ENCODE measurements at places on chromosomes 4 and X. TPM values are rescaled to one million over a fixed set of nuclear protein-coding genes. Genes with fewer than 3 reads are reported as not detected.

Gene TLR6
- 64.7 TPM for total RNA-seq

DNA sequence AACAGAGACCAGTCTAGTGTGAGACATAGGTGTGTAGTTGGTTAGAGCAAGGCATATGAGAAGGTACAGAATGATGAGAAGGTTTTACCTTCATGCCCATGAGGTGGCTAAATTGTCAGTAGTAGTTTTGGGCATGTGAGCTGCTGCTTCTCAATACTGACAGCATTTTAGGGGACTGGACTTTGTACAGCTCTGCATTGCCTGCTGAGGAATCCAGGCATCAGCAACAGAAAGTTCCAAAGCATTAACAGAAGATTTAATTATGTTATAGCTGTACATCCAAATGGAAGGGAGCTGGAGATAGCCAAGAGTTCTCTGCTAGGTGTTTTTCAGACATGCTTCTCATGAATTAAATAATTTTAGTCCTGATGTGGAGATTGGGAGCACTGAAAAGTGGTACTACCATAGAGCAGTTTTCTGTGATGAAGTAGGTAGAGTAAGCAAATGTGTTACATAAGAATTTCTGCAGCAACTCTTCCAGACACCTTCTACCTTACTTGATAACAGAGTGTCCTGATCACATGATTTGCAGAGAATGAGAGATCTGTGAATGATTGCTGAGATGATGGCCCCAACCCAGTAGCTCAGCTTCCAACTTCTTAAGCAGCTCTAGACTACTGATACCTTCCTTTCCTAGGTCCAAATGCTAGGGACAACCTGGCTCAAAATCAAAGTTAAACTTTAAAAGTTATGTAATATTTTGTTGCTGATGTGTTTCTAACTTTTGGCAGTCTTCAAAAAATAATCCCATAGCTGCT, 30.4 kb downstream of the FNIP2 start:
- no peak for DNase-seq

Gene SPANXN4
- total RNA-seq, result not detected

- DNase-seq, result no peak
These were observed 109.1 kb downstream of the PTTG2 start for GRCh38 chr4:38069271-38069760.

GRCh38 chr4:92551616-92552015, 247.8 kb downstream of the GRID2 start:
- no peak for DNase-seq

DNA sequence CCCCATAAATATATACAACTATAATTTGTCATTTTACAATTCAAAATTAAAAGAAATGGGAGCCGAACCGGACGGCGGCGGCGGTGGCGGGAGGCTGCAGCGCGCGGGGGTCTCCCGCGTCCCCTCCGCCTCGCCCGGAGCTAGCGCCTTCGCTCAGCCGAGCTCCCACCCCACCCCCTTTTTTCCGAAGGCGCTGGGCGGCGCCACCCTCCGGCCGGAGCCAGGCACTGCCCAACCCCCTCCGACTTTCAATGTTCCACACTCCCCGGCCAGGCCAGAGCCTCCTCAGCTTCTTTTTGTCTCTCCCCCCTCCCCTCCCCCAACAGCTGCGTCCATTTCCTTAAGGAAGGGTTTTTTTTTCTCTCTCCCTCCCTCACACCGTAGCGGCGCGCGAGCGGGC, 214.1 kb upstream of the GEMIN8 start:
- no peak for DNase-seq

GRCh38 chr4:89563431-89563830, 255.8 kb upstream of the GPRIN3 start:
- no peak for DNase-seq

DNA sequence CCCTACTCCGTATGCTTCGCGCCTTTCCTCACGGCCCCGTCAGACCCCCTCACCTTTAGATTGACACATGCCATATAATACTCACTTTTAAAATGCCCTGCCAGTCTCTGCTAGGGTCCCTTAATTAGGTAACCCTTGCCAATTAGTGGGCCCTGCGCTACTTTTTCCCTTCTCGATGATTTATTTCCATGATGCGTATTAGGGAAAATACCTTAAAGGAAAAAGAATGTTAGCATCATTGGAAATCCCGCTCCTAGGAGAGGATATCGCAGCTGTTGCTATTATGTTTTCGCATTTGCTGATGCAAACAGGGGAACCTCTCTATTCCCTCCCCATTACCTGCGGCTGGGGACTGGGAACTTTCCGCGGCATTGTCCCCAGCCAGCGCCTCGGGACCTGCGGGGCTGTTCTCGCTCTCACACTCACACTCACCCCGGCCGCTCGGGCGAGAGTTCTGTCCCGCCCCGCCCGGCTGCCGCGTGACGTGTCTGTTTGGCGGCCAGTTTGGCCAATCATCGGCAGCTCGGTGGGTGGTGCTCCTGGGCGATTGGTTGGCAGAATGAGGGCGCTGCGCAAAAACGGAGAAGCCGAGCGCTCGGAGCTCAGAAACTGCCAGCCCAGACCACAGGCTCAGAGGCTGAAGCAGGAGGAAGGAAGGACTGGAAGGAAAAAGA, at the start of gene PCDH10:
Gene PCDH10, plus strand, starts transcription at position 605 of the 674 bp plus-strand sequence. CDS start 847 bp downstream, outside the sequence.
- DNase-seq, result no peak

DNA sequence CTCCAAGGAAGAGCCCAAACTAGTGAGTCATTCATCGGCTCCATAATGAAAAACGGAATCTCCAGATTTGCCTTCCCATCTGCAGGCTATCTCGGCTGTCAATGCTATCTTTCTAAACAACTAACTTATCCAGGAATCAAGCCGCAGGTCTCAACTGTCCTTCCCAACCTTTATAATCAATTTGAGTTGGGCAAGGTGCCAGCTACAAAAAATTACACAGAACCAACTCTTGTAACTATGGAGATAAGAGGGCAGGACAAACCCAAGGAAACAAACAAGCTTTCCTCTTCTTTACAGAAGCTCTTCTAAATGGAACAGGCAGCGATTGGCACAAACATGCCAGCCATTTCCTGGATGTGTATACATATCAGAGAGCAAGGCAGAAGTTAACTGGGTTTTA, 61.2 kb upstream of the RAI2 start:
- no peak for DNase-seq

Gene NAT8L
- 0.24 TPM for total RNA-seq

- no peak for DNase-seq
These were observed 48.3 kb upstream of the NOCT start for GRCh38 chr4:138967313-138967712.

GRCh38 chr4:25814301-25815136, 48.3 kb downstream of the SEL1L3 start:
- no peak for DNase-seq

- DNase-seq, result no peak
These were observed 91.2 kb downstream of the HUWE1 start for GRCh38 chrX:53595266-53595810.

- DNase-seq, result no peak
These were observed 167.4 kb upstream of the FAM47A start for GRCh38 chrX:34299451-34299967.

Measured in activated B cell treated with CpG ODN at 0.5 μM for 24 hours (primary cell).